ENCODE measurements at places on chromosomes 7 and 10.

DNA sequence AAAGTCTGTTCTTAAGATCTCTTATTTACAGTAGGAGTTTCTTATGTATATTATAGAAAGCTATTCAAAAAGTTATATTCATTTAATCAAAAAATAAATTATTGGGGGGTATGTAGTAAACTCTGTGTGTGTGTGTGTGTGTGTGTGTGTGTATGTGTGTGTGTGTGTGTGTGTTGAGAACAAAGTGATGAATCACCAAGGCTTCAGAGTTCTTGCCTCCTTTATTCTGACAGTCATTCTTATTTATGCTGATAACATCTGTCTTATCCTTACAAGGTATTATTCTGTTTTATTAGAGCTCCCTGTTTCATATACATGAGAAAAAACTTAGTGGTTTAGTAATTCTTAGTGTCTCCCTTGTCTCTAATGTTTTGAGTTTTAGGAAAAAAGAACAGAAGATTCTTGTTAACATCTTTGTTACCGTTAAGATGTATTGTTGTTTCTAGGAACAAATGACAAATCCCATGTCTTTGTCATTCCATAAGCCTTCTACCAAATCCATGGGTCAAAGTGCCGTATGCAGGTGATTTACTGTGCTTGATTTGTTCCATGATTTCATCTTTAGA lies 424.0 kb downstream of the EXOC4 start:
- no peak for DNase-seq

DNA sequence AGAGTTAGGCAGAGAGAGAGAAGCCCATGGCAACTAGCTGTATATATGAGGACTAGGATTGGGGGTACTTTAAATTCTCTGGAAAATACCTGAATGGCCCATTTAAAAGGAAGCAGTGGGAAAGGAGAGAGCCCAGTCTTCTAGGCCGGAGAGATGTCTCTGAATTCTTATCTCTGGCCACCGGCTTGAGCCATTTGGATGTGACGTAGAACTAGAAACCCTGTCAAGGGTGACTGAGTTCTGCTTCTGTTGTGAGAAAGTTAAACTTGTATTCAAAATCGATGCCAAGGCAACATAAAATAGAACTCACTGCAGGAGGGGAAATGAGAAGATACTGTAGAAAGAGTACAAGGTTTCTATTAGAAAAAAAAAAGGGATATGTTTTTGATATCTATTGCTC lies 6.3 kb upstream of the GSTK1 start:
- no peak for DNase-seq

DNA sequence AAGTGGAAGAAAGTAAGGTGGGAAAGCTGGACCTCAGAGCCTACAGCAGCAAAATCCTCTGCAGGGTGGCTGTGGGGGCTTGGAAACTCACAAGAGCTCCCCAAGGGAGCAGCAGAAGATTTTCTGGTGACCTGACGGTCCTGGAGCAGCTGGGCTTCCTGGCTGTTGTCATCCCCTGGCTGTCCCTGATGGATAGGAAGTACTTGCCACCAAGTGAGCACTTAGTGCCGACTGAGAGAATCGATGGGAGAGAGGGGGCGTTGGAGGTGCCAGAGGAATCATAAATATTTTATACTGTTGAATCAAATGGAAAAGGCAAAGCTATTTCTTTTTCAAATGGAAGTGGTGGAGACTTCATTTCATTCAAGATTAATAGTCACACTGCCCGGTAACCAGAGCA lies 167.1 kb upstream of the ITGB1 start:
- DNase-seq = no peak

DNA sequence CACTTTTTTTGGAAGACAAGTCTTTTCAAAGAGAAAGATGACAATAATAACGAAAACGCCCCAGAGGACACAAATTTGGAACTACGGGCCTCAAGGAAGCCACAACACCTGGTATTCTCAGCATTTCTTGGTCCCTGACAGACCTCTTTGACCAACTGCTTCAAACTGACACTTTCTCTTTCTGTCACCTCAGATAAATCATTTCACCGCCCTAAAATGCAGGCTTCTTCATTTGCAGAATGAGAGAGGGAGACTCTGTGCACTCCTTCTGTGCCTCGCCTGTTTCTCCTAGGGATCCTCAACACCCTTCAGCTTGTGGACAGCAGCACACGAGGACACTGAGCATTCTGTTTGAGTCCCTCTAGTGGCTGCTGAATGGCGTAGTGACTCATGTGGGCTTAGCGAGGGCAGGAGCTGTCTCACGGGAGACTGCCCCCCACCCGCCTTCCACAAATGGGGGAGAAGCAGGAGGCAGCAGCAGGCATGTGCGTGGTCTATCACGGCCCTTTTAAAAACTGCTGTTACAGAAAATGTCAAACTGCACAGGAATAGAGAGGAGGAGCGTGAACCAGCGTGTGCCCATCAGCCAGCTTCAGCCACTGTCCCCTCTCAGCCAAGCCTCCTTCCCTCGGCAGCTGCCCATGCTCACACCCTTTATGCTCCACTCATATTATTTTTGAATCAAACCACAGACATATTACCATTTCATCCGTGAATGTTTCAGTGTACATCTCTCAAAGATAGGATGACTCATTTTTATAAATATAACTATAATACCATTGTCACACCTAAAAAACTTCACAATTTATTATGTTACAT lies 41.4 kb downstream of the GSDME start:
- no peak for DNase-seq

DNA sequence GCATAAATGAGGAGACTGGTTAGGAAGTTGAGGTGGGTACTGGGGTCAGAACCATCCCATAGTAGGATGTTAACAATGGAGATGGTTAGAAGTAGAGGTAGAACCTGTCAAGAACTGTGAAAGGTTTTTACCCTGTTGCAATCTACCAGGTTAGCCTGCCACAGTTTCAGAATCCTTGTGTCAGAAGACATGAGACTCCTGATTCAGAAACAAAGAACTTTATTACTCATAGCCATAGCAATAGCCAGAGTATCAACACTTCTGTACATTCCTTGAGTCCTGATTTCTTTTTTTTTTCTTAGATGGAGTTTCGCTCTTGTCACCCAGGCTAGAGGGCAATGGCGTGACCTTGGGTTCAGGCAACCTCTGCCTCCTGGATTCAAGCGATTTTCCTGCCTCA lies 200.9 kb downstream of the GRM3 start:
- no peak for DNase-seq

DNA sequence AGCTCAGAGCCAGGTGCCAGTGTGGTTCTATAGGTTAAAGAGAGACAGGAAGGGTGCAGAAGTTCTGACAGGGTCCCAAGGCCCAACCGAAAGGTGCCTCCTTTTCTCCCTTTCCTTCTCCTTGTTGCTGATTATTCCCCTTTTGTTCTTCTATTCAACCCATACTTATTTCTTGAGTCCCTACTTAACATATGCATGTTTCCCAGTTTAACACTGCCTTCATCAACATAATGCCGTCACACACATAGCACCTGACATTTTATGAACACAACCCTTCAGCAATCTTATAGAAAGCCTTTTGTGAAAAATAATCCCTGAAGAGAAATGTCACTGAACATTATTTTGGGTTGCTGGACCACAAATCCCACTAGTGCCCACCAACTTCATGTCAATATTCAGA lies 39.1 kb downstream of the SORBS1 start:
- DNase-seq = no peak

DNA sequence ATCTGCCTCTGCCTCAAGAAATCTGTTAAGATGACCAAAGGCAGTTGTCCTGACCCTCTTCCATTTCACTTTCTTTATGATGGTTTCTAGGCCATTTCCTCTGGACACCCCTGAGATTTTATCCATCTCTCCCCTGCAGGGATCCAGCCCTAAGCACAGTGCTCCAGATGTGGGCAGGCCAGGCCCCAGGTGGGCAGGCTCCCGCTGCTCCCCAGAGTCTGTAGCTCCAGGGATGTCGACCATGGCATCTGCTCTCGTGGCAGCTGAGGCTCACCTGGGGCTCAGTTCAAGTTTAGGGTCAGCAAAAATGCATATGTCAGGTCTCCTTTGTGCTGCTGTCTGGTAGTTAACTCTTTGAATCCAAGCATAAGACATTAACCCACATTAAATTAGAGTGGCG lies 11.8 kb downstream of the CEP41 start:
- no peak for DNase-seq

DNA sequence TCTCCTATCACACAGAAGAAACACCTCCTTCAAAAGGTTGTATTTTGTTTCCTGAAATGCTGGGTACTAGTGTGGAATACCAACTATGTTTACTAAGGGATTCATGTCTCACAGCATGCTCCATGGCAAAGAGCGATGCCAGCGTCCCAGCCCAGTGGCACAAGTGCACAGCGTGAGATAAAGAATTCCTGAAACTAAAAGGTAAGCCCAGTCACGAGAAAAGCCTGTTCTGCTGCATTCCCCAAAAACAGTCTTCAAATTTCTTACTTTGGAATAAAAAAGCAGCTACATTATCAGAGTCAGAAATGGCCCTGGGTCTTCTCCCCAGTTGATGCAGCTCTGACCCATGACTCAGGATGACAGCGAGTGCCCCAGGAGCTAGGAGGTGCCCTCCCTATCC lies 53.1 kb upstream of the DDC start:
- DNase-seq = no peak

GRCh38 chr10:53357587-53357986 lies 585.0 kb upstream of the MBL2 start:
- DNase-seq = no peak

DNA sequence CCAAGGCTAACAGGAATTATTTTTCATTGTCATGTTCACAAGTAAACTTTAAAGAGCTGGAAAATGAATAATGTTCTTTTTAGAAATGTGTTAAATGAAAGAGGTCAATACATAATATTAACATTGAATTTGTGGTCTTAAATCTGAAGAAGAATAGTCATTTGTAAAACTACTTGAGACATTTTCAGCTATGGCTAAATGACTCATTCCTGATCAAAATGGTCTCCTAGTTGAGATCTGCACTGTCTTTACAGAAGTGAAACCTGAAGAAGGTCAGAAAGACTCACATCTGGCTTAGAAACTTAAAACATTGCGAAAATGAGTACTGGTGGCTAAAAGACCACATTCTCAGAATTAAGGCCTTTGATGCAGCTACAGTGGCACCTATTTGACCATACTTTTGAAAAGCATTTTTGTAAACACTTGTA lies 5.9 kb downstream of the PIK3CG start:
- no peak for DNase-seq

- no peak for DNase-seq
These were observed 83.0 kb upstream of the KAT6B start for GRCh38 chr10:74743401-74743800.

GRCh38 chr10:96743988-96744585 lies 23.8 kb upstream of the PIK3AP1 start:
- DNase-seq = no peak

GRCh38 chr7:151064993-151065392 lies 5.6 kb downstream of the SLC4A2 start:
- DNase-seq = no peak

- DNase-seq = no peak
These were observed 135.4 kb downstream of the BAMBI start for GRCh38 chr10:28812384-28813372.

- DNase-seq = no peak
These were observed 37.2 kb downstream of the FIGNL1 start for GRCh38 chr7:50412973-50413372.

GRCh38 chr7:77351539-77352004 lies 64.6 kb downstream of the GSAP start:
- DNase-seq = no peak

GRCh38 chr10:29622382-29622922 lies 12.3 kb downstream of the SVIL start:
- no peak for DNase-seq

- no peak for DNase-seq
These were observed 23.1 kb upstream of the C10orf71 start for GRCh38 chr10:49275896-49276295.

Data from left hindlimb (tissue), 1 donor.